ENCODE measurements at places on chromosomes 5 and 9. TPM values are rescaled to one million over a fixed set of nuclear protein-coding genes. Genes with fewer than 3 reads are reported as not detected.

The TRIM36 gene
- total RNA-seq: 1.3 TPM

The LPAR1 gene
- total RNA-seq: 34.3 TPM

DNA sequence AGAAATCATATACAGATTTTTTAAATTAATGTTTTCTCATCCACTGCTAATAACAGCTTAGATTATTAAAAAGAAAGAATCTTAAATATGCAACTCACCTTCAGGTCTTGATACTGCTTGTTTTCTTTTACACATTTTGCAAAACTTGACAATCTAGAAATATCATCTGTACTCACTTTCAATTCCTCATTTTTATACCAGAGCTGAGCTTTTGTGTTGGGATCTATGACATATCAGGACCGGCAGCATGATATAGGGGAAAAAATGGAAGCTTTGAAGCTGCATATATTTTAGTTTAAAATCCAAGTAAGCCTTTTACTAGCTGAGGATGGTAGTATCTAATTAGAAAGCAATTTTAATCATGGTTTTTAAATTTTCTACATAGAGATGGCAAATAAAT lies 75.7 kb upstream of the SMARCA2 start:
- DNase-seq: no peak
- H3K4me3 ChIP-seq: no peak overlapping the region
- peaks cover 1% of the 10 kb centered on the region for H3K27me3 ChIP-seq
- no peaks in the 10 kb centered on the region for H3K36me3 ChIP-seq
- H3K27ac ChIP-seq: no peak overlapping the region
- no peaks in the 10 kb centered on the region for H3K4me1 ChIP-seq

- H3K4me1 ChIP-seq: no peaks in the 10 kb centered on the region
- DNase-seq: no peak
- H3K4me3 ChIP-seq: no peak overlapping the region
- no peaks in the 10 kb centered on the region for H3K27me3 ChIP-seq
- H3K36me3 ChIP-seq: no peaks in the 10 kb centered on the region
- H3K27ac ChIP-seq: no peak overlapping the region
These were observed 201.9 kb downstream of the ARHGAP26 start for GRCh38 chr5:142972064-142972570.

GRCh38 chr5:93179466-93179865 lies 401.6 kb downstream of the NR2F1-AS1 start:
- H3K27me3 ChIP-seq: no peaks in the 10 kb centered on the region
- H3K36me3 ChIP-seq: no peaks in the 10 kb centered on the region
- H3K4me3 ChIP-seq: no peak overlapping the region
- H3K27ac ChIP-seq: no peak overlapping the region
- peaks cover 5% of the 10 kb centered on the region for H3K4me1 ChIP-seq

- no peak overlapping the region for H3K4me3 ChIP-seq
- H3K27ac ChIP-seq: no peak overlapping the region
These were observed 8.7 kb downstream of the GALNT10 start for GRCh38 chr5:154199263-154199662.

DNA sequence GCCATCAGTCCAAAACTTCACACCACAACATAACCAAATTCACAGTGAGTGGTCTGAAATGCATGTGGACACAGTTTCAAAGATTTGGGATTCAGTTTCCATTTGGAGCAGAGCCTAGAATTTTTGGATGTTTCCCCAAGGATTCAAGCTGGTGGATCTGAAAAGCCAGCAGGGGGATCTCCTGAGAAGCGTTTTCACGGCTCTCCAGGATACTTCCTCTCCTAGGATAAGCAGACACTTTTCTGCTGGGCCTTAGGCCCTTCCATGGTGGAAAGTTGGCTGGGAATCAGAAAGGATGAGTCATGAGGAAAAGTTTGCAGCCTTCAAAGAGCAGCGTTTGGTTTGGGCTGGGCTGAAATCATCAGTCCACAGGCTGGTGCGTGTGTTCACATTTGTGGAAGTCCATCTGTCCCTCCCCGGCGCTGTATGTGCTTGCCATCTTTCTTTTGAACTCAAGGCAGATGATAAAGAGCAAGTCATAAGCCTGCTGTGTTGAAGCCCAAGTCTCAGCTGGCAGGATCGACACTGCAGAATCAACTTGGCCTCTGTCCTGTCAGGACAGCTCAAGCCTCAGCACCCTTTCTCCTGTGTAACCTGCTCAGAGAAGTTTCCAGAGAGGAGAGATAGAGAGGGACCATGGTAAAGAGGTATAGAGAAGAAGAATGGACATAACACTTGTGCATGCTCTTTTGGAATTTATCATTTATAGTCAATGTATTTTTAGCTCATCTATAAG lies 152.6 kb upstream of the MSX2 start:
- DNase-seq: peak; percentile 58
- H3K36me3 ChIP-seq: no peaks in the 10 kb centered on the region
- no peaks in the 10 kb centered on the region for H3K27me3 ChIP-seq
- H3K4me3 ChIP-seq: peak overlapping the region; percentile 32

DNA sequence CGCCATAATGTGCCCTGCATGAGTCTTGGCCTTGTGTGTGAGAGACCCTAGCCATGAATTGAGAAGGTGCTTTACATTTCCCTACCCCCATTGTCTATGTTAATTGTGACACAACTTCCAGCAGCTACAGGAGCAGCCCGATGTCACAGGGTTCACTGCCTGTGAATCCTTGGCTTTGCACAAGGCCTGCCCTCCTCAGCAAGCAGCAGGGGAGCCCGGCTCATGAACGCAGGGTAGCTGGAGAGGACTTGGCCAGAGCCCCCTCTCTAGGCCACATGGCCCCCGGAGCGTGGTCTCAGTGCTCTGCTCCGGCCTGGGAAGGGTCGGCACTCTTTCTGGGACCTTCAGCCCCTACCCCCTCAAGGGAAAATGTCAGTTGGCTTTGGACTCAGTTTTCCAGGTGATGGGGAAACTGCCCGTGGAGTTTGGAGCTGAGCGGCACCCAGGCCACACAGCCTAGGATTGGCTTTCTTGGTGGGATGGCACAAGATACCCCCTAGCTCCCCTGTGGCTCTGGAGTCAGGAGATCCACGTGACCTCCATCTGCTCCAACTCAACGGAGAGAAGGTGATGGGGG lies 160.8 kb downstream of the DAB2IP start:
- no peak overlapping the region for H3K4me3 ChIP-seq
- peaks cover 9% of the 10 kb centered on the region for H3K4me1 ChIP-seq
- H3K36me3 ChIP-seq: no peaks in the 10 kb centered on the region
- no peak overlapping the region for H3K27ac ChIP-seq

GRCh38 chr5:116025866-116026265 lies 6.4 kb upstream of the ARL14EPL start:
- H3K4me3 ChIP-seq: no peak overlapping the region
- H3K36me3 ChIP-seq: no peaks in the 10 kb centered on the region
- peaks cover 9% of the 10 kb centered on the region for H3K27me3 ChIP-seq
- DNase-seq: no peak
- no peak overlapping the region for H3K27ac ChIP-seq

GRCh38 chr5:91424638-91425436 lies 41.7 kb upstream of the ARRDC3 start:
- H3K4me1 ChIP-seq: peaks cover 3% of the 10 kb centered on the region
- H3K36me3 ChIP-seq: no peaks in the 10 kb centered on the region
- no peak for DNase-seq
- H3K4me3 ChIP-seq: no peak overlapping the region
- H3K27me3 ChIP-seq: no peaks in the 10 kb centered on the region

All from mesothelial cell of epicardium (in vitro differentiated cells).